Ascending aorta (tissue), 2 donors: ENCODE measurements at places on chromosomes 13 and 19.

DNA sequence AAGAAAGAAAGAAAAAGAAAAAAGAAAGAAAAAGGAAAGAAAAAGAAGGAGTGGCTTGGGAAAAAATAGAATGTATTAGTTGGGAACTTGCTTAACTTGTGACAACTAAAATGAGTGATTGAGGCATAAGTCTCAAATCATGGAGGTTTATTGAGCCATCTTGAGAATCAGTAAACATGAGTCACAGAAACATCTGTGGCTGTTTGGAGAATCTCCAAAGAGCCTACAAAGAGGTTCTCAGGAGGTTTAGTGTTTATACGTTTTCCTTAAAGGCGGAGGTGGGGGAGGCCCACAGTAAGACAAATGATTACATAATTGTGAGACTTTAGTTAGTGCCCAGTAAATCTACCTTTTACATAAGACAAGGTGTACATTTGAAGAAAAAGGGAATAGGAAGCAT lies 38.6 kb downstream of the WDR87 start:
- no peak for DNase-seq

DNA sequence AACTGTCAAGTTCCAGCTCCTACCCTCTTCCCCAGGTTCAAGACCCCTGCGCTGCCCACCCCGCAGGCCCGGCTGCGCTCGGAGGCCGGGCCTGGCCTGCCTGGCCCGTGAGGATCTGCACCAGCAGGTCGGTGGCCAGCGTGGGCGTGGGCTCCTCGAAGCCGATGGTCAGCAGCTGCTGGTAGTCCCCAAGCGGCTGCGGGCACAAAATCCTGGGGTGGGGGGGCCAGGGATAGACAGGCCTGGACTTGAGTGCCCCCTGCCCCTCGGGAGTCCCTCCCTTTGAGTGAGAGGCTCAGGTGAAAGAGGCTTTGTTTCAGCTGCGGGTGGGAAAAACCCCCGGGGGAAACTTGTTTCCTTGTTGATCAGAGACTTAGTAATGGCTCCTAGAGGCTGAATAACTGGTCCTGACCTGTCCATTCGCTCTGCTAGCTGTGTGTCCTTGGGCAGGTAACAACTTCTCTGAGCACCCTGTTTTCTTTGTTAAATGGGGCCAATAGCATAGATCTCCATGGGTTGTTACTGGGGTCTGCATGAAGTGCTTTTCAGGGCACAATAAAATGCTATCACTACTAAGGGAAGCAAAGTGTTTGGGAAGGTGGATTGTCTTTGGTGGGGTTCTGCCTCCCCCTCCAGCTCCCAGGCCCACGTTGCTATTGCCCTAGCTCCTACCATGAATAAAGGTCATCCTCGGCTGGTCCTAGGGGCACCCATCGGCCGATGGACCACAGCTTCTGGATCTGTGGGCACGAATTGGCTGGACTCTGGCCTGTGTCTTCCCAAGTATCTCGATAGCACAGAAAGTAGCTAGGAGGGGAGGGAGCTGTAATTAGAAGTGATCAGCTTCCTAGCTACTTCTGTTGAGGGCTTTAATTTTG lies 3.5 kb downstream of the C19orf67 start:
- no peak for DNase-seq

GRCh38 chr19:8336660-8337059 lies 6.4 kb downstream of the KANK3 start:
- no peak for DNase-seq

- no peak for DNase-seq
Measured at GRCh38 chr19:19591133-19591825, 27.2 kb downstream of the PBX4 start.

DNA sequence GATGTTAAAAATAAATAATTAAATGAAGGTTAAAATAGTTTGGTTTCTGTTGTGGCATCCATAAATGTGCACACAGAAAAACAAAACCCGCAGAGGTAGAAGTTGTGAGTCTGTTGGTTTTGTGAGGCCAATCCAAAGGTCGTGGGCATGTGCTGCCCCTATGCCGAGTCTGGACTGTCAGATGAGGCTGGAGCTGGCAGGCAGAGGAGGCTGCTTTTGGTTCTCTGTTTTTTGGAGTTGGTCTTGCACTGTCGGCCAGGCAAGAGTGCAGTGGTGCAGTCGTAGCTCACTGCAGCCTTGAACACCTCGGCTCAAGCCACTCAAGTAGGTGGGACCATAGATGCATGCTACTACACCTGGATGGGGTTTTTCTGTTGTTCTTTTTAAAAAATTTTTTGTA lies 43.7 kb downstream of the TSSK6 start:
- no peak for DNase-seq

- no peak for DNase-seq
Measured at GRCh38 chr19:14021474-14021873, 6.5 kb upstream of the RLN3 start.

- no peak for DNase-seq
Measured at GRCh38 chr13:40975441-40975840, 43.7 kb downstream of the ELF1 start.
